ENCODE measurements at places on chromosomes 7 and 10.

DNA sequence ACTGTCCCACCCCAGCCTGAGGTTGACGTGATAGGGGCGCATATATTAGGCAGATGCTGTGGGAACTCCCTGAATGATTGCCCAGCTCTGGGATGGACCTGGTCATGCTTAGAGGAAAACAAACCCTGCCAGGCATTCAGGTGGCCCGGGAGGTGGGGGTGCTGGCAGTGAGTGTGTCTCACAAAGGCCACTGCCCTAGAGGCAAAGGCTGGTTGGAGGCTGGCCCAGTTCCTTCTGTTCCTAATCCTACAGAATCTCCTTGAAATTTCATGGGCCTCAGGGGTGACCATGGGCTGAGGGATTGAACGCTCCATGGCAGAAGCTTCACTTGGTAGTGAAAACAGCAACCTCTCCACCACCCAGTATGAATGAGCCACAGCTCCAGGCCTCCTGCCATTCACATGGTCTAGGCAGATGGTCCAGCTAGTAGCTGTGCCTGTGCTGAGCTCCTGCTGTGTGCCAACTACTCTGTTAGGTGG is 25.6 kb downstream of the ADRA2A start:
- no peak for DNase-seq

GRCh38 chr7:122885583-122886356 is 490 bp downstream of the CADPS2 start:
- DNase-seq = no peak

DNA sequence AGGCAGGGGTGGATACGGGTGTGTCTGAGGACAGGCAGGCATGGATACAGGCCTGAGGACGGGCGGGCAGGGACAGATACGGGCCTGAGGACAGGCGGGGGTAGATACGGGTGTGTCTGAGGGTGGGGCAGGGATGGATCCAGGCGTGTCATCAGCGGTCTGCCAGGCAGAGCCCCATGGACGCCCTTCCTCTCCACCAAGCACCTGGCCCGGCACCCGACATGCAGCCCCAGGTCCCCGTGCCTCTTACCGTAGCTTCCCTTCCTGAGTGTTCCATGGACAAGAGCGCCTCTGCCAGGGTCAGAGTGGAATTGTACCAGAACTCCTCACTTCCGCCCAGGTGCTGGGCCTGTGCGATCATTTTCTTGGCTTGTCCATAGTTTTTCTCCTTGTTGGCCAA is 74.6 kb upstream of the NKX6-2 start:
- no peak for DNase-seq

GRCh38 chr7:45514944-45515343 is 59.2 kb upstream of the ADCY1 start:
- DNase-seq = no peak

GRCh38 chr10:42769673-42770072 is 12.9 kb upstream of the BMS1 start:
- no peak for DNase-seq

DNA sequence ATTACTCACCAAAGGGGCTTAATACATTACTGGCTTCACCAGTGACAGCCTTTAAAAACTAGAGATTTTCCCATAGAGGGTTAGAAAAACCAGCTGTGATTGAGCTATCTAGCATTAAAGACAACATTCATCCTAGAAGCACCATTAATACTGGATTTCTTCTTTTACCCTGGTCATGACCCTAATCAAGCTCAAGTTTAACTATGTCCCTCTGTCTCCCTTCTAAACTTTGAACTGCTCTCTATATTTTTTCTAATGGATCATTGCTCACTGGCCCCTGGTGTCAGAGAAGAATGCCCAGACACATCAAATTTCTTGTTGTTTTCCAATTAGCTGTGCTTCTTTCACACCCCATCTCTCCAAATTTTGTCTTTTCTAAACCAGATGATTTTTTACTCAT is 1101.3 kb downstream of the XPNPEP1 start:
- no peak for DNase-seq

GRCh38 chr10:129372172-129372571 is 94.9 kb upstream of the MGMT start:
- DNase-seq = no peak

DNA sequence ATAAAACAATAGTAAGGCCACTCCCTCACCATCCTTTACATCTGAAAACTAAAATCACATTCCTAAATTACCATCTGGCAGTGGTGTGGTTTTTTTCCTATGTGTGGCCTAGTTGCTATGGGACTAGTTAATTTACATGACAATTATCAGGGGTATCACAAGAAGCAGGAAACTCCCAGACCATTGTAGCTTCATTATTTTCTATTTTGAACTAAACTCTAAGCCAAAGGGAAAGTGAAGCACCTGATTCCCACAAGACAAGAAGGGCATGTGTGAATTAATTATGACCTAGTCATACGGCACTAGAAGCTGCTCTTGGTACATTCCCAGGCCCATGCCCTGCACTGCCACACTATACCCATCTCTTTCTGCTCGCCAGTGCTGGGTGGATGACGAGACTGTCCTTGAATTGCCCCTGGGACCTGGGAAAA is 103.4 kb downstream of the ATXN7L1 start:
- no peak for DNase-seq

DNA sequence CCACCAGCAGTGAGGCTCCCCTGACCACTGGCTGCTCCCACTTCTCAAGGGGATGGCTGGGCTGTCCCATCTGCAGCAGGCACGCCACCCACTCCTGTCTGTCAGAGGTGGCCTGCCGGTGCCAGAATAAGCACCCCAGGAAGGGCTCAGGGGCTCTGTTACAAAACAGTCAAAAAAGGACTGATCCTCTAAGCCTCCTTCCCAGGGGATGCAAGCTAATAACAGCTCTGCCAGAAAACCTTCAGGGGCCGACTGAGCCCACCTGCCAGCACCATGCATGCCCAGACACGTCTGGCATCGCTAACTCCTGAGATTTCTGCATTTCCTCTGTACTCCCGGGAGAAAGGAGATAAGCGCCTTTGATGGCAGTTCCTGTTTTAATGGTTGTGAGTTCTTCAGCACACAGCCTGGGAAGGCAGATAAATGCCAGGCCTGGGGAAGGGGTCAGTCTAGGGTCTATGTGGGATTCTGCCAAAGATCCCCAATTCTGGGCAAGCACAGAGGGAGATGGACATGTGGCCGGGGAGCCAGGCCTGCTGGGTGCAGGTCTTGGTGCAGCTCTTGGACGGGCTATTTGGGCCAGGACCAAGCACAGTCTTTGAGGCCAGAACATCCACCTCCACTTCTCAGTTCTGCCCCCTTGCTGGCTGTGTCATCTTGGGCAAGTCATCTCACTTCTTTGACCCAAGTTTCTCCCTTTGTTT is 128.4 kb downstream of the ARHGAP22 start:
- DNase-seq = no peak

DNA sequence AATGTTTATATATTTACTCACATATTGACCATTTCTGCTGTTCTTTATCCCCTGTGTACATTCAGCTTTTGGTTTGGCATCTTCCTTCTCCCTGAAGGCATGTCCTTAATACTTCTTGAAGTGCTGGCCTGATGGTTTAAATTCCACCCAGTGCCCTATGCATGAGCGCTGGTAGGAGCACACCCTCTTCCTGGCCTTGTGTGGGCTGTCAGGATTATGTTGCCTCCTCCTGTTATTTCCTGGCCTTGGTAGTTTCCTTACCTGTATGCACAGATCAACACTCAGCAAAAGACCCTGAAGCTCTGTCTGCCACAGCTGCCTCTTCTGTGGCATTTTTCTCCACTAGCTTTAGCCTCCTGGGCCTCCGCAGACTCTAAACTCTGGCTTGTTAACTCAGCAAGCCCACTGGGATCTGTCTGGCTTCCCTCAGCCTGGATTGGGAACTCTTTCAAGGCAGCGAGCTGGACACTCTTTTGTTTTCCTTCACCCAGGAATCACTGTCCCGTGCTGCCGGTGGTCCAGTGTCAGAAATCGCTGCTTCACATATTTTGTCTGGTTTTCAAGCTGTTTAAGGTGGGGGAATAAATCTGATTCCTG is 595.2 kb downstream of the SDK1 start:
- DNase-seq = no peak

- DNase-seq = no peak
Measured at GRCh38 chr10:3978761-3979160, 193.8 kb upstream of the KLF6 start.

DNA sequence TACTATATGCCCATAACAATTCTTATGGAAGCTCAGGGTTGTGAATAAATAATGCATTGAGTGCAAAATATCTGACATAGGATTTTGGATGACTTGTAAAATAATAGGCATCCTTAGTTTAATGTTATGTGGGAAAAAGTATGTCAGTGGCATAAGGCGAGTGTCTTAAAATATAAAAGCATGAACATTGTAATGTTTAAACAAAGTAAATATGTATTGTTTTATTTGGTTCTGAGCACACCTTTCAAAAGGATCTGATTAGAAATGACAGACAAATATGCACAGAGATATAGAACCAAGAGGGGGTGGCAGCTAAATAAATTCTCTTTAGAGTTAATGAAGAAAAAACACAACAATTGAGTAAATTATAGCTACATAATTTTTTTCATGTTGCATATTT is 51.3 kb upstream of the FOXP2 start:
- DNase-seq = no peak

GRCh38 chr10:72595436-72595835 is 30.4 kb downstream of the MICU1 start:
- no peak for DNase-seq

DNA sequence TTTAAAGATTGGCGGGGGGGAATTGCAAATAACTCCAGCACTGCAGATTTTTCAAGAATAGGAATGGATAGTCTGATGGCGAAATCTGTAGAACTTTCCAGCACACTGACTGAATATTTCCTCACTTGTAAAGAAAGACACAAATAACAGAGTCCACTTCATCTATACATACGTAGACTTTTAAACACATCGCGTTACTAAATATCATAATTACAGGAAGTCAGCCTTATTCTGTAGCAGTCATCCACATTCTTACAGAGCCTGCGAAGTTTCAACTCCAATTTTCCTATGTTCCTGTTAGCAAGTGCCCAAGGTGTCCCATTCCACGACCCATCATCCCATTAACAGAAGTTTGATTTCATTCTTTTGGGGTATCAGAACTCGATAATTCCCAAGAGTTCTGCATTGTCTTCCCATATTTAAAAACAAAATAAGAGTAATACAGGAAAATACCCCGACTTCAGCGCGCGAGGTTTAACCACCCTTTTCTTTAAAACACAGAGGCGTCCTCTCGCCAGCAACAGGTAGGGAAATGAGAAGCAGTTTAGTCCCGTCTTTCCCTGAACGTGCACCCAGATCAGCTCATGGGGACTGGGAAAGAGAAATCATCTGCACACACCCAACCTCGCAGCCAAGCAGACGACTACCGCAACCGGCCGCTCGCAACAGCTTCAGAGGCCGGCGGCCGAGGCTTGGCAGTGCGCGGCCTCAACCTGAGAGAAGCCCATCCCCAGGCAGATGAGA is 880 bp downstream of the HERC4 start:
- no peak for DNase-seq

- DNase-seq = no peak
Measured at GRCh38 chr7:83280671-83281070, 118.0 kb upstream of the PCLO start.

- no peak for DNase-seq
Measured at GRCh38 chr10:69955897-69956740, 96.5 kb upstream of the MACROH2A2 start.

DNA sequence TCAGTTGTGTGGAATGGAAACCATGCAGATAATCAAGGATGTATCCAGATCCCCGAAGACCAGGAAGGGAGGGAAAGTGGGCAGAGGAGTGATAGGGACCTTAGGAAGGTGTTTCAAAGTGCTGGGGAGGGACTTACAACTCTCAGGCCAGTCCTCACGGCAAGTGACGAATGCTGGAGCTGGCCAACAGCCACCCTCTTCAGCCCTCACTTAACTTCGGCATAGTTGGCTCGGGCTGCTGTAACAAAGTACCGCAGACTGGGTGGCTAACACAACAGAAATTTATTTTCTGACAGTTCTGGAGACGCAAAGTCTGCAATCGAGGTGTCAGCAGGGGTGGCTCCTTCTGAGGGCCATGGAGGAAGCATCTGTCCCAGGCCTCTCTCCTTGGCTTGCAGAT is 265.9 kb upstream of the YAE1 start:
- no peak for DNase-seq

GRCh38 chr10:67978749-67979148 is 94.3 kb downstream of the SIRT1 start:
- no peak for DNase-seq

- no peak for DNase-seq
Measured at GRCh38 chr7:116553168-116553964, 28.5 kb downstream of the CAV1 start.

- DNase-seq = no peak
Measured at GRCh38 chr10:11088709-11089108, 71.0 kb downstream of the CELF2 start.

DNA sequence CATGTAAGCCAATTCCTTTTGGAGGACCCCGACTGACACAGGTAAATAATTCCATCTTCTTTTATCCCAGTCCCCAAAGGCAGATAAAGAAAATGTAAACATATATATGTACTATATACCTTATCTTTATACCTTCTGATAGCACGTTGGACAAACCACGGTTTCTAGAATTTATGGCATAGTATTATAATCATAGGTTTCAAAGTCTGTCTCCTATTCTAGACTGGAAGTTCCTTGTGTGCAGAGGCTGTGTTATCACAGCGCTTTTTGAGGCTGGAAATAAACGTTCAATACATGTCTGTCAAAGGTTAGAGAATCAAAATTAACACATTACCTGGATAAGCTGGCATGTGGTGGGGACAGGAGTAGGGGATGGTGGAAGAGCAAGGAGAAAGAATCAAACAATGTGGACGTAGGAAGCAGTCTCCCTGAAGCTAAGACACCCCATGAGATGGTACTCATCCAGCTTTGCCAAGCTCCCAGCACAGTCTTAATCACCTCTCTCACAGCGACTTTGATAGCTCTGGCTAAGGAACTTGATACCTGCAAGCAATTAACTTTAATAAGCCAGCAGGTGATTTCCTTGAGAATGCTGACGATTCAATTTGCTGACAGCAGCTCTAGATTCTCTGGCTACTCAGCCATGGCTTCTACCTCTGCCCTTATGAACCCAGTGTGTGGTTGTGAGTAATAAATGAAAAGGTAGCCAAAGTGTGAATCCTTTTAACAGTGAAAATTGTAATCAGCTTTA is 208.4 kb upstream of the LRRTM3 start:
- DNase-seq = no peak

GRCh38 chr10:13567030-13567429 is 19.7 kb upstream of the PRPF18 start:
- DNase-seq = no peak

- no peak for DNase-seq
Measured at GRCh38 chr10:92574548-92575261, 812 bp upstream of the IDE start.

DNA sequence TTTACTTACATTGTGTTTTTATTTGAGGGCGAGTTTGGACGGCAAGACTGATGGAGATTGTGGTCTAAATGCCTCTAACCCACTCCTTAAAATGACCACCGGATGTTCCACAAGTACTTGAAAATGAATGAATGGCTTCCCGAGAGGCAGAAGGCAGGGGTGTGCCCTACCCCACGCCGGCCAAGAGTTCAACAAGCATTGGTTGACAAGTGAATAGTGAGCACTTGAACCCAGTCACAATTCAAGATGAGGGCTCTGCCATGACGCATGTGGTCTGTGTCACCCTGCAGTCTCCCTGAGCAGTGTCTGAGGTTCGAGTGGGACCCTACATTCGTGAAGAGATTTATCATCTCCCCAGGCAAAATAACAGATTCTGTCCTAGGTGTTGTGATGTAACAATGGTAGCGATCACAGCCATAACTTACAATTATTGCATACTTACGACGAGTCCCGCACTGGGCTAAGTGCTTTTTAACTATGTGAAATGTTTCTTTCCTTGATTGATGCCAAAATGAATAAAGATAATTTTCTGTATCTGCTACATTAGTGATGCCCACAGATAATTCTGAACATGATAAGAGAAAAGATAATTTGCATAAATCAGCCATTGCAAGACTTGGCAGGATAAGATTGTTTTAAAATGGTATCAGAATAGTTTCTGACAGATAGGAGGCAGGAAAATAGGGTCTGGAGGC is 305.4 kb downstream of the WDR37 start:
- no peak for DNase-seq
